ENCODE measurements at places on chromosomes 7 and 10.
A peak's percentile ranks its signal among the peaks of the same experiment; 100 is the strongest.

- DNase-seq = no peak
Measured at GRCh38 chr10:20313665-20314064, 497.4 kb downstream of the PLXDC2 start.

DNA sequence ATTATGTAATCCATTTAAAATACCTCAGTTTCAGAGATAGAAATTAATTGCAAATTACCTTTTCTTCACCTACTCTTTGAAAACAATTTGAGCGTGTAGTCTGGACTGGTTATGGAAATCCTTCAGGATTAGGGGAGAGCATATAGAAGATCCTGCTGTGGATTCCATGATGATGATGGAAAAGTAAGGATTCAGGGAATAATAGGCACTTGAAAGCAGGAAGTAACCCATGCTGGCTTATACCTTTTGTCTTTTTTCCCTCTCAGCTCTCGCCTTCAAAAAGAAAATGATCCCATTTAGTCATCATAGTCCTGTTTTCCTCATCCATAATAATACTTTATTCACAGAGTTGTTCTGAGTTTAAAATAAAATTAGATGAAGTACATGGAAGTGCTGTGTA is 4.4 kb downstream of the HBP1 start:
- no peak for DNase-seq

DNA sequence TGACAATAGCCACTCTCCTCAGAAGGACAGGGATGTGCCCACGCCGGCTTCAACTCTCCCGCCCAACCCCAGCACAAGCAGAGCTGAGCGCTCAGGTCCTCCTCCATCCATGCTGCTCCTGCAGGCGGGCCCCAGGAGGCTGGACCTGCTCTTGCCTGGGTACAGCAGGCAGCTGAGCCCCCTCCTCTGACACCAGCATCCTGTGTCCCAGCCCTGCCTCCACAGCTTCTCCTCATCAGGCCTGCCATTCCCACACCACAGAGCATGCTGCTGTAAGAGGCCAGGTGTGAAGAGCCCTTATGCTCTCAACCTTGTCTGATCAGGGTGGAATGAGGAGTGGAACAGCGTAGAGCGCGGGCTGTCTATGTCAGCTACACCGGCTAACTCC is 302.2 kb downstream of the PTPRN2 start:
- DNase-seq = no peak

DNA sequence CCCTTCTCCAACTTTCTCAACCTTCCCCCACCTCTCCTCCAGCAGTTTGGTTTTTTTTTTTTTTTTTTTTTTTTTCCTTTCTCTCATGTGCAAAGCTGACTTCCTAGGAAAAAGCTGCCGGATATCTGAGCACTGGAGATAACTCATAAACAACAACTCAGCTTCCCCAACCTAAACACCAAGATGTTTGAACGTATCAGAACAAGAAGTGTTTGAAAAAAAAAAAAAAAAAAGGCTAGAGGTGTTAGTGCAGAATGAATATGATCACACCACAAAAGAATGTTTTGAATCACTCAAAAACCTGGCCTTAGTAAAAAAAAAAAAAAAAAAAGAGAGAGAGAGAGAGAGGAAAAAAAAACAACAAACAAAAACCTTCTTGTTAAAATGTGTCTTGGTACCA is 11.2 kb downstream of the GATA3 start:
- no peak for DNase-seq

GRCh38 chr10:128147064-128147463 is 20.8 kb upstream of the MKI67 start:
- no peak for DNase-seq

DNA sequence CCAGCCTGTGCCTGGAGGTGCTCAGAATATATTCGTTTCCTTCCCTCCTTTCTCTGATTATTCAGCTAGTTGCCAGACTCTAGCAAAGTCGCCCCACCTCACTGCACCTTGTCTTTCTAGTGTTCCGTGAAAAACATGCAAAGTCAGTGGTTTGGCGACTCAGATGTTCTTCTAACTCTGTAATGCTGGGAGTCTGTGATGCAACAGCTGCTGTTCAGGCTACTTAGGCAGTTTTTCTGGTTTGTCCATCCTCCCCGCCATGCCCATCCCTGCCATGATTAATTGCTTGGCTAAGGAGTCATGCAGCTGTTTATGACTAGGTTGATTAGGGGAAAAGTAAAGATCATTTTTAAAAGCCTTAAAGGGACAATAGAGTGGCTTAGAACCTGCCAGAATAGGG is 99.4 kb downstream of the MTPN start:
- DNase-seq = no peak

GRCh38 chr10:84548869-84549268 is 220.5 kb downstream of the CCSER2 start:
- no peak for DNase-seq

GRCh38 chr10:86111902-86112545 is 254.6 kb downstream of the GRID1 start:
- peak; percentile 10 for DNase-seq

- DNase-seq = no peak
Measured at GRCh38 chr10:43775384-43775783, 126.7 kb upstream of the ZNF32 start.

GRCh38 chr10:11074536-11075267 is 57.0 kb downstream of the CELF2 start:
- no peak for DNase-seq

GRCh38 chr10:71268247-71268691 is 50.8 kb upstream of the SLC29A3 start:
- no peak for DNase-seq

DNA sequence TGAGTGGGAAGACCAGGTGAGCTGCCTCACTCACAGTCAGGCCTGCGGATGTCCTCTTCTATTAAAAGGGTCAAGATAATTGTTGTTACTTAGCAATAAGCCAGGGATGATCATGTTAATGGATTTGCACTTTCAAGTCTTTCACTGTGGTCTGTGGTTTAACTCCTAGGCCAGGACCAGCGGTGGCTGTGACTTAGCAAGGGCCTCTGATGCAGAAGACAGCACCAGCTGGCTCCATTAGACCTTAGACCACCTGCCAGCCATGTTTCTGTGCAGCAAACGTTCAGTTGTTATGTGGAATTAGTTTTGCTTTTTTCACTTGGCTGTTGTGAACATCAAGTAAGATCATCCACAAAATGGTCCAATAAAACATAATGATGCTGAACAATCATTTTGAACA is 537.3 kb downstream of the TNS3 start:
- DNase-seq = no peak

GRCh38 chr7:1758859-1759521 is 88.9 kb downstream of the ELFN1 start:
- no peak for DNase-seq

DNA sequence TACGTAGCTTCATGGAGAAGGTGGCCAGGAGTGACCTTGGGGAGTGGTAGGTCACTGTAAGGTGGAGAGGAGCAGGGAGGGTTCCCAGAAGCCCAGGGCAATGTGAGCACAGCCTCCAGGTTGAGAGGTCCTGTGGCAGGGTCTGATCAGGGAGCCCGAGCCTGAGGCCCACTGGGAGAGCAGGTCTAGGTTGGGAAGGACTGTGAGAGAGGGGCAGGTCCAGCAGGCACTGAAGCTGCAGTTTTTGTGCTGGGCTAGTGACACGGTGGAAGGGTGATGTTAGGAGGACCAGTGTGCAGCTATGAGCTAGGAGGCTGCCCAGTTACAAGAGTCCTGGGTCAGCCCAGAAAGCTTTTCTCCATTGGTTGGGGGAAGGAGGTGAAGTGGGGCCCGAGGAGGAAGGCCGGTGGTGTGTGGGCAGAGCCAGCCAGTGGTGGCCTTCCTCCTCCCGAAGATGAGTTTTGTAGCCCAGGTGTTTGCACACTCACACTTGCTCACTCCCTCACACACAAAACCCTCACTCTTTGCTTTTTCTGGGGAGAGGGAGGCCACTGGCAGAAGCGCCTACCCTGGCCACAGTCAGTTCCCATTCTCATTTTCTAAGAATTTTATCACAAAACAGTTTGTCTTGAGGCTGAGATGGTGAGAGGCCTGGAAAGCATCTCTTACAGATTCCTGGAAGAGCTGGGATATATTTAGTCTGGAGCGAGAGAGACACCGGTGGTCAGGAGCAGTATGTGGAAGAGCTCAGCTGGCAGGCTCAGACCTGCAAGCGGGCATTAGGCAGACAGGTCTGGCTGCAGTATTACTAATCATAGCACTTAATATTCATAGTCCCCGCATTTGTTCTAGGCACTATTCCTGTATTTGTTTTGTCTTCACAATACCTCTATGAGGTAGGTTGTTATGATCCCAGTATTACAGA is 57.1 kb downstream of the ZNF467 start:
- peak; percentile 46 for DNase-seq

DNA sequence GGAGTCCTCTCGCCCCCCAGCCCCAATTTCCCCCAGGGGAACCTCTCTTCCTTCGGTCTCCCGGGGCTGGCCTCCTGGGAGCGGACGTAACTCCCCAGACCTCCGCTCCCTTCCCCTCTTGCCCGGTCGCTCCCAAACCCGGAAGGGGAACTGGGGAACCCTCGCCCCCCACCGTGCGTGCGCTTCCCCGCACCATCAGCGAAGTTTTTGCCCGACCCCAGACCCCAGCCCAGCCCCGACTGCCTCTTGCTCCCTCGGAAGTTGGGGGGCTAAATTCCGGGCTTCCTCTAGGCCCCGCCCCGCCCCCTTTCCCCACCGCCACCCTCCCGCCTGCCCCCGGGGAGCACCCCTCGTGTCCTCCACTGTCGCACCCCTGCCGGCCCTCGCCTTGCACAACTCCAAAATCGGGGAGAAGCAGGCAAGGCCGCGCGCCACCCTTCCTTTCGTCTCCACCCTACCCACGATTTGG is 436 bp downstream of the GNB2 start:
- DNase-seq = peak; percentile 74

GRCh38 chr7:35707422-35707821 is 12.5 kb upstream of the HERPUD2 start:
- no peak for DNase-seq

- DNase-seq = peak; percentile 15
Measured at GRCh38 chr10:124353896-124354295, 64.8 kb downstream of the OAT start.

GRCh38 chr10:110042181-110042580 is 34.4 kb downstream of the ADD3 start:
- DNase-seq = no peak

GRCh38 chr7:151925446-151926335 is 30.6 kb upstream of the GALNTL5 start:
- DNase-seq = no peak

DNA sequence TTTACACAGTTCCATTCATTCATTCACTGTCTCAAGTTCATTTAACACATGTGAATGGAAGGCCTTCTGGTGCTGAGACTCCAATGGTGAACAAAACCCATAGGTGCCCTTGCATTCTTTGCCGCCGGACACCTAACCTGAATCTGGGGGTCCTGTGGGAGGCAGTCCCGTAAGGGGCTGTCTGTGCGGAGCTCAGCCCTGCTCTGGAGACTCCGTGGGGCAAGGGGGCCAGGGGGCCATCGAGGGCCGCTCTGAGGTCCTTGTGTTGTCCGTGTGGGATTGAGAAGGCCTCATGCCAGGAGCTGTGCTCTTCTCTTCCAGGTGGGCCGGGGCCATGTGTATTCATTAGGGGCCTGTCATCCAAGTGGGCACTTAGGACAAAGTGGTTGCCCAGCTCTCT is 15.3 kb downstream of the PTPRE start:
- DNase-seq = no peak
